ENCODE measurements at places on chromosomes 2 and 18. TPM values are rescaled to one million over a fixed set of nuclear protein-coding genes. Genes with fewer than 3 reads are reported as not detected.

The ASXL3 gene
- not detected for polyA plus RNA-seq

GRCh38 chr2:238939074-238939473, 91.2 kb downstream of the TWIST2 start:
- H3K4me1 ChIP-seq = no peaks in the 10 kb centered on the region
- H3K4me3 ChIP-seq = no peak overlapping the region
- no peaks in the 10 kb centered on the region for H3K36me3 ChIP-seq
- H3K27me3 ChIP-seq = no peaks in the 10 kb centered on the region

DNA sequence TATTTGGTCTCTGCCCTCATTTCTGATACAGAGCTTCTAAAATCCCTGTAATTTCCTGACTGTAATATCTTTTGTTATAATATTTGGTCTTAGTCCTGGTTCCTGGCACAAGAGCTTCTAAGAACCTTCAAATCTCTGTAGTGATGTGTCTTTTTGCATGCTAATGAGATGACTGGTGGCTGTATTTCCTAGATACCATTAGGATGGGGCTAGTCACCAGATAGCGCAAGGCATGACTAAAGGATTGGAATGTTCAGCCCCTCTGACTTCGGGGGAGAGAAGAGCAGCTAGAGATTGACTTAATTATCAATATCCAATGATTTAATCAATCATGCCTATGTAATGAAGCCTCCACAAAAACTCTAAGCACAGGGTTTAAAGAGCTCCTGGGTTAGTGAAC, 620.8 kb upstream of the ACVR2A start:
- DNase-seq = no peak
- H3K4me3 ChIP-seq = no peak overlapping the region
- H3K36me3 ChIP-seq = no peaks in the 10 kb centered on the region
- H3K27me3 ChIP-seq = no peaks in the 10 kb centered on the region

GRCh38 chr2:63662028-63662804, 73.5 kb downstream of the MDH1 start:
- no peak overlapping the region for H3K4me3 ChIP-seq
- DNase-seq = no peak
- no peaks in the 10 kb centered on the region for H3K27me3 ChIP-seq
- H3K4me1 ChIP-seq = no peaks in the 10 kb centered on the region
- H3K36me3 ChIP-seq = no peaks in the 10 kb centered on the region

DNA sequence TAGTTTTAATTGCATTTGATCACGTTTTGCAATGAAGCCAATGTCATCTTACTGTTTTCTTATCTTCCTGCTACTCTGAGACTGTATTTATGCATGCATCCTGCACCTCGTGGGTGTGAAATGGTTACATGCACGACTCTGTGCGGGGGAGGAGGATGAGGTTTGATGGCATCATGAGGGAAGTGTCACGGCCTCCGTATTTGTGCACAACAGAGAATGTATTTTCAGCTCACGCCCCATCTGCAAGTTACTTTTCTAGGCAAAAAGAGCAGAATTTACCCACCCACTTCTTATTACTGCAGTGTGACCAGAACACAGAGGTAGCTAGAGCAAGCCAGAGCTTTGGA, 145.1 kb downstream of the TDRD15 start:
- DNase-seq = no peak
- H3K4me3 ChIP-seq = no peak overlapping the region
- no peaks in the 10 kb centered on the region for H3K36me3 ChIP-seq
- H3K4me1 ChIP-seq = no peaks in the 10 kb centered on the region
- no peak overlapping the region for H3K27ac ChIP-seq

GRCh38 chr2:22449696-22450095, 935.3 kb upstream of the KLHL29 start:
- no peak overlapping the region for H3K27ac ChIP-seq
- no peak overlapping the region for H3K4me3 ChIP-seq
- no peaks in the 10 kb centered on the region for H3K27me3 ChIP-seq
- no peak for DNase-seq

DNA sequence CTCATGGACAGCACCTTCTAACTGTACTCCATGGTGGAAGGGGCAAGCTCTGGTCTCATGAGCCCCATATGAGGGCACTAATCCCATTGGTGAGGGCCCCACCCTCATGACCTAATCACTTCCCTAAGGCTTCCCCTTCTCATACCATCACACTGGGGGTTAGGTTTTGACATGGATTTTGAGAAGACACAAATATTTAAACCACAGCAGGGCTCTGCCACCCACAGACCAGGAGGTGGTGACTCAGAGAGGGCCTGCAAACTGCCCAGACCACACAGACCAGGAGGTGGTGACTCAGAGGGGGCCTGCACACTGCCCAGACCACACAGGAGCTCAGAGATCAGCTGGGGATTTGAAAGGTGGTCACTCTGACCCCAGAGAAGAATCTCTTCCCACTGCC, 222.0 kb downstream of the KLHL29 start:
- H3K36me3 ChIP-seq = no peaks in the 10 kb centered on the region
- H3K4me3 ChIP-seq = no peak overlapping the region
- DNase-seq = no peak
- no peak overlapping the region for H3K27ac ChIP-seq
- H3K4me1 ChIP-seq = no peaks in the 10 kb centered on the region
- H3K27me3 ChIP-seq = peaks cover 3% of the 10 kb centered on the region

The ARHGAP15 gene
- polyA plus RNA-seq = 58.1 TPM

The LRP1B gene
- polyA plus RNA-seq = not detected

- DNase-seq = no peak
- H3K27ac ChIP-seq = no peak overlapping the region
- H3K4me3 ChIP-seq = no peak overlapping the region
- H3K36me3 ChIP-seq = peaks cover 59% of the 10 kb centered on the region
- H3K4me1 ChIP-seq = no peaks in the 10 kb centered on the region
Measured at GRCh38 chr2:20624156-20624883, 26.6 kb downstream of the HS1BP3 start.

The VAMP5 gene
- 28.6 TPM for polyA plus RNA-seq

GRCh38 chr2:61450144-61450543, 20.7 kb downstream of the USP34 start:
- H3K27me3 ChIP-seq = no peaks in the 10 kb centered on the region
- no peak overlapping the region for H3K4me3 ChIP-seq
- DNase-seq = peak; percentile 37
- H3K4me1 ChIP-seq = peaks cover 27% of the 10 kb centered on the region

DNA sequence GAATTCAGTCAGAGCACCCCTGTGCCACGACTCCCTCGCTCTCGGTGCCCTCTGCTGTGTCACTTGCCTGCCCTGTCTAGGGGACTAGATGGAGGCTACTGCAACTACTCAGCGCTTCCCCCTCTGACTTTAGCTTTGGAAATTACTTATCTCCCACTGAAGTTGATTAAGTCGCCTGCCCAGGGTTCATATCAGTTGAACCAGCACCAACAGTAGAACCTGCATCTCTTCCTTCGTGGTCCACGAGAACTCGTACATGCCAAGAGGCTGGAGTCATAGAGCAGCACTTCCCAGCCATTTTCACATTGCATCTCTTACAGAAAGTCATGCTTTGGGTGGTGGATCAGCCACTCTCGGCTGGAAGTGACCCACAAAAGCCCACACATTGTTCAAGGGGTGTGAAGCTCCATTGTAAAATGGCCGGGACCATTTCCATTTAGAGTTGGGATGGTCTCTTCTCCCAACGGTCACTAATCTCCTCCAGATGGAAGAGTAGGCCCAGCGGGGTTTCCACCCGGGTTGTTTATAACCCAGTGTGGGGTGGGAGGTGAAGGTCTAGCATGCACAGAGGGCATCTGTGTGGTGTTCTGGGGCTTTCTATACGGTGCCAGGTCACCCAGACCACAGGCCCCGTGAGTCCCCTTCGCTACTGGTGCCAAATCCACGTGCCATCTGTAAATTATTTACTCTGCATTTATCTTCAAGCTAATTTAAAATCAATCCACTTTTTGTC, 38.0 kb downstream of the STEAP3 start:
- no peak overlapping the region for H3K4me3 ChIP-seq
- no peak overlapping the region for H3K27ac ChIP-seq
- DNase-seq = no peak

The PLGLB2 gene
- 2.0 TPM for polyA plus RNA-seq

The ANAPC1 gene
- polyA plus RNA-seq = 16.4 TPM

- H3K4me1 ChIP-seq = no peaks in the 10 kb centered on the region
- no peaks in the 10 kb centered on the region for H3K36me3 ChIP-seq
- no peak overlapping the region for H3K4me3 ChIP-seq
- H3K27ac ChIP-seq = no peak overlapping the region
- H3K27me3 ChIP-seq = no peaks in the 10 kb centered on the region
- DNase-seq = no peak
Measured at GRCh38 chr2:196823750-196824522, 14.8 kb upstream of the C2orf66 start.

The SULT1C2 gene
- not detected for polyA plus RNA-seq

The KCNS3 gene
- polyA plus RNA-seq = not detected

GRCh38 chr2:234099266-234099665, 48.8 kb downstream of the SPP2 start:
- H3K27me3 ChIP-seq = peaks cover 16% of the 10 kb centered on the region
- no peaks in the 10 kb centered on the region for H3K36me3 ChIP-seq
- DNase-seq = peak; percentile 59
- H3K4me3 ChIP-seq = no peak overlapping the region

GRCh38 chr18:21894619-21895367, 154.2 kb downstream of the MIB1 start:
- H3K4me1 ChIP-seq = no peaks in the 10 kb centered on the region
- no peak overlapping the region for H3K4me3 ChIP-seq
- no peaks in the 10 kb centered on the region for H3K36me3 ChIP-seq
- H3K27me3 ChIP-seq = no peaks in the 10 kb centered on the region
- H3K27ac ChIP-seq = no peak overlapping the region

The UGGT1 gene
- 8.5 TPM for polyA plus RNA-seq

- no peak overlapping the region for H3K4me3 ChIP-seq
- H3K27ac ChIP-seq = no peak overlapping the region
- peaks cover 3% of the 10 kb centered on the region for H3K36me3 ChIP-seq
- no peak for DNase-seq
- peaks cover 9% of the 10 kb centered on the region for H3K4me1 ChIP-seq
- H3K27me3 ChIP-seq = no peaks in the 10 kb centered on the region
Measured at GRCh38 chr18:75230163-75231052, 19.8 kb downstream of the TSHZ1 start.

The SERPINB7 gene
- polyA plus RNA-seq = not detected

DNA sequence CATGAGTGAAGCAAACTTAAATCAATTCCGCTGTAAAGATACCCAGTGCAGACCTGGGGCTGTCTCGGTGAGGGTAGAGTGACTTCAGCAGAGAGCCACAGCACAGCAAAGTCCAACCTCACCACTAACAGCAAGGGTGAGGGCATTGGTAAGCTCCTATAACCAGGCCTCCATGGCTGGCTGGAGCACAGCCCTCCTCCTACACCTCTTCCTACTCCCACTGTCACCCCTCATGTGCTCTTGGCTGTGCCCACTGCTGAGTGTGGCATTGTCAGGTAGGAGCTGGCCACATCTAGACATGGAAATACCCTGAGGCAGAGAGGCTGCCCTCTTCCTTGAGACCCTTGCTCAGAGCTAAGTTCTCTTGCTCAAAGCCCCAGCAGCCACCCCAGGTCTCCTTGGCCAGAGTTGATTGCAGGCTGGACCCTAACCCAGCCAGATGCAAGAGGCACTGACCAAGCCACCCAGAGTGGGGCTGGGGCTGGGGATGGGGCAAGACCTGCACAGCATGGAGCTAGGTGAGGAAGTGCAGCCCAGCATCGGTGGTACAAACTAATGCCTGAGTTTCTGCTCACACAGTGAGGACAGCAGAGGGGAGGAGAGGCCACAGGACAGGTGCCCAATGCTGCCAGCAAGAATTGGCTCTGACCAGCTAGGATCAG, 77.6 kb upstream of the RAB6C start:
- no peaks in the 10 kb centered on the region for H3K4me1 ChIP-seq
- no peak overlapping the region for H3K4me3 ChIP-seq
- no peaks in the 10 kb centered on the region for H3K36me3 ChIP-seq
- no peak overlapping the region for H3K27ac ChIP-seq

DNA sequence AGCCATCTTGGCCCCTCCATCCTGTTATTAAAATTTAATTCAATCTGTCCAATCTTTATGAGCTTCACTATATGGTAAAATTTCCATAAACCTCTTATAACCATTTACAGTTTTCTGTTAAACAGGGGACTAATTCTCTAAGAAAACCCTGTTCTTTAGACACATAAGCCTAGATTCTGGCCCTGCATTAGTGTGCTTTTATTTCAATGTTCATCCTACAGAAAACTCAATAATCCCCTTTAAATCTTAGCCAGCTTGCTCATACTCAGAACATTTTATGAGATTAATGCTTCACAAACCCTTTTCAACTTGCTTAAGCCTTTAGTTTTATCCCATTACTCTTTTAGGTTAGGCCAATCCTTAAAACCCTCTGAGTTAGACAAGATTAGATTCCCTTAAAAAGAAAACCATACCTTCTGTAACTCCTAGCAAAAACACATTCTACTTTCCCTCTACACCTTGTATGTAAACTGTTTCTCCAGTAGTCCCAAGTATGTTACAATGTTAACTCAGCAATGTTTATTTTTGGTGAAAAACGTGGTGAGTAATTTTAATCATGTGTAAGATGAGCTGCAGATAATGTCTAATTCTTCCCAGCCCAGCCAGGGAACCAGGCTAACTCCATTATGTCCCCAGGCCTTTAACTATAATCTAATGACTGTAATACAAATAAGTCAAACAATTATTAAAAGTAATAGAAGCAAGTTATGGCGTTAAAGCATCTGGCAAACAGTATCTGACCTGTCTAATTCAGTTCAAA, 1953.4 kb upstream of the LRRTM1 start:
- no peaks in the 10 kb centered on the region for H3K36me3 ChIP-seq
- H3K27me3 ChIP-seq = no peaks in the 10 kb centered on the region
- no peaks in the 10 kb centered on the region for H3K4me1 ChIP-seq
- H3K4me3 ChIP-seq = no peak overlapping the region
- DNase-seq = no peak

DNA sequence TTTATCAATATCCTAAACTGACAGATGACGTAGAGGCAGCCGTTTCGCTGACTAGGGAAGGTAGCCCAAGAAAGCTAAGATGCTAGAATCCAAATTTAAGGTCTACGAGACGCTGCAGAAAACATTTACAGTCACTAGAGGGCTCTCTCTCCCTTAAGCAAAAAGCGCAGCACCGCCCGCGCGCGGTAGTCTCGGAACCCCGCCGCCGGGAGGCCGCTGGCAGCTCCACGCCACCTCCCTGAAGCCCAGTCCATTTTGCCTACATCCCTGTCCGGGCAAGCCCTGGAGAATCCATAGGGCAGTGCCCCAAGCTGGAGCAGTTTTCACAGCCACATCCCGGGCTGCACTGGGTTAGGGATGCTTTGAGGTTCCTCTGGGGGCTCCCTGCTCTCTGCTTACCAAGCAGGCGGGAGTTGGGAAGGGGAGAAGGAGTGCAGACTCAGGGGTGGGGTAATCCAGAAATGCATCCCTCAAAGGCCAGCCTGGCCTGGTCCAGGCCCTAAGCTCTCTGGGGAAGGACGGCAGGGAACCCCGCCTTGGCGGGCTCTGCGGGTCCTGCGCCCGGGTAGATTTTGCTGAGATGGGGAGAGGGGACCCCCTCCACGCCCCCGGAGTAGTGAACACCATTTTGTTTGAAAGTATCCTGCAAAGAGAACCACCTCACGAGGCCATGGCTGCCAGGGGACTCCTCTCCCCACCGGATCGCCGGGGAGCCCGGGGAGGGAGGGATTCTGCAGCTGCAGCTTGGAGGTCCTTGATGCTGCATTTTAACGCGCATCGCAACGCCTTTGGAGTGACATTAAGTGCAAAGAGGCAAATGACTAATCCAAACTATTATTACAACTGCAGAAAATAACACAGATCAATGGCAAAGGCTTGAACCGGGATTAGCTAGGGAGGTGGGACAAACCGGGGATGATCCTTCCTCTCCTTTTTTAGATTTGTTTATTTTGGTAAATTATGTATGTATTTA, 1.3 kb upstream of the DPYSL5 start:
- peak; percentile 81 for DNase-seq
- H3K27me3 ChIP-seq = peaks cover 42% of the 10 kb centered on the region
- peaks cover 37% of the 10 kb centered on the region for H3K4me1 ChIP-seq

The REG3A gene
- not detected for polyA plus RNA-seq

The TCF4 gene
- polyA plus RNA-seq = 68.5 TPM

The CAPN14 gene
- polyA plus RNA-seq = 2.2 TPM

Data from B cell (primary cell).